Right lung (tissue), 10 donors: ENCODE measurements at places on chromosomes 2 and 18. TPM values are rescaled to one million over a fixed set of nuclear protein-coding genes. Genes with fewer than 3 reads are reported as not detected.

DNA sequence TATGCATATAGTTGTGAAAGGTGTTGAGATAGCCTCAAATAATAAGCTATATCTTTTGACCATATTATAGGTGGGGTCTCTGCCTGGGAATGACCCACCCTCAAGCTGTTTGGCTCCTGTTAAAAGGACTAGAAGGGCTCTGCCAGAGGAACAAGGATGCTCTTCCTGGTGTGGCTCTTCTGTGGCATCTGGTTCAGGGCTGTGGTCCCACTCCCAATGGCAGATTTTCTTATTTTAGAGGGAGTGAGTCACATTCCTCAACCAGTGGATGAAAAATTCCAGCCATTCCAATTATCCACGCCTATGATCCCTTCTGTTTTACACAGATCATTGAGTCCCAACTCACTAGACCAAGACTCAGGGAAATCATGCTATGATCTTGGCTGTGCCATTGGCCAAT, 119.9 kb downstream of the PARD3B start:
- DNase-seq: no peak

- no peak for DNase-seq
Measured at GRCh38 chr18:22174341-22175145, 5.2 kb downstream of the GATA6 start.

DNA sequence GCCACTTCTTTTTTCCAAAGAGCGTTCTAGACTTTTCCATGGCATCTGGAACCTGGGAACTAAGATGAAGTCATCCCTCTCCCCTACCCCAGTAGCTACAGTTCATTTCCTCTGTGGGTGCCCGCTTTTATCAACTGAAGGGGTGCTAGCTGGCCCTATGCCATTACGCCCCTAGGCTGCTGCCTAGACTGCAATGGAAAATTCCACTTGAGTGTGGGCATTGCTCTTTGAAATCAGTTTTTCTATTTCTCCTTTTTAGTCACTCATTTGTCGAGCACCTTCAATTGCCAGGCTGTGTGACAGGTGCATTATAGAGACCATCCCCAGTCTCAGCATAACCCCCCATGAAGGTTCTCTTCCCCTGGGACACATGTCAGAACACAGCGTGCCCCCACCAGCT, 7.3 kb downstream of the TEX51 start:
- no peak for DNase-seq

DNA sequence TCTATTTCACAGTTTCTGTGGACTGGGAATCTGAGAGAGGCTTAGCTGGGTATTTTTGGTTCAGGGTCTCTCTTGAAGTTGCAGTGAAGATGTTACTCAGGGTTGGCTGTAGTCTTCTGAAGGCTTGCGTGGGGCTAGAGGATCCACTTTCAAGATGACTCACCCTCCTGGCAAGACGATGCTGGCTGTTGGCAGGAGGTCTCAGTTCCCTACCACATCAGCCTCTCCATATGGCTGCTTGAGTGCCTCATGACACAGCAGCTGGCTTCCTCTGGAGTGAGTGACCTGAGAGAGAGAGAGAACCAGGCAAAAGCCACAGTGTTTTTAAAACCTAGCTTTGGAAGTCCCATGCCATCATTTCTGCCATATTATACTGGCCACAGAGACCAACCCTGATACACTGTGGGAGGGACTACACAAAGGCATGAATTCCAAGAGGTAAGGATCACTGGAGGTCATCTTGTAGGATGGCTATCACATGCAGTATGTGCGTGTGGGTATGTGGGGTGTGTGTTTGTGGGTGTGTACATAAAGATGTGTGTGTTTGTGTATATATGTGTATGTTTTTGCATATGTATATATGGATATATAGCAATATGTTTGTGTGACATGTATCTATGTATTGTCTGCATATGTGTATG, 25.1 kb downstream of the DNPEP start:
- DNase-seq: no peak

- no peak for DNase-seq
Measured at GRCh38 chr2:173157676-173158293, 82.1 kb downstream of the MAP3K20 start.

DNA sequence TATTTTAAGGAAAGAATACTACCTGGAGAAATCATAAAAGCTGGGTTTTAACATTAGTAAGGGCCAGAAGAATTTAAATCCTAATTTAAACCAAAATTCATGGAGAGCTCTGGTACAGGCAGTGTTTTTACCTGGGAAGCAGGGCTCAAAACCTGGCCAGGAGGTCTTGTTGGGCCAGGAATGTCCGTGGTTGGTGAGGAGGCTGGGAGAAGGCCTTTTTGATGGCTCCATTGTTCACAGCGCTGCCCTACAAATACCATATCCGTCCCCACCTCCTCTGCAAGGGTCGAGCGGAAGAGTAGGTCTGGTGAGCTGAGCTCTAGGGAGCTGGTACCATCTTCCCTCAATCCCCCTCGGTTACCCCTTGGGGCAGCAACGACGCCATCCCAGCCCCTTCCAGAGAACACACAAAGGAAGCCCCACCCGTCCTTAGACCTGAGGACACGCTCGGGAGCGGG, 10.9 kb upstream of the HOXD1 start:
- DNase-seq: no peak

DNA sequence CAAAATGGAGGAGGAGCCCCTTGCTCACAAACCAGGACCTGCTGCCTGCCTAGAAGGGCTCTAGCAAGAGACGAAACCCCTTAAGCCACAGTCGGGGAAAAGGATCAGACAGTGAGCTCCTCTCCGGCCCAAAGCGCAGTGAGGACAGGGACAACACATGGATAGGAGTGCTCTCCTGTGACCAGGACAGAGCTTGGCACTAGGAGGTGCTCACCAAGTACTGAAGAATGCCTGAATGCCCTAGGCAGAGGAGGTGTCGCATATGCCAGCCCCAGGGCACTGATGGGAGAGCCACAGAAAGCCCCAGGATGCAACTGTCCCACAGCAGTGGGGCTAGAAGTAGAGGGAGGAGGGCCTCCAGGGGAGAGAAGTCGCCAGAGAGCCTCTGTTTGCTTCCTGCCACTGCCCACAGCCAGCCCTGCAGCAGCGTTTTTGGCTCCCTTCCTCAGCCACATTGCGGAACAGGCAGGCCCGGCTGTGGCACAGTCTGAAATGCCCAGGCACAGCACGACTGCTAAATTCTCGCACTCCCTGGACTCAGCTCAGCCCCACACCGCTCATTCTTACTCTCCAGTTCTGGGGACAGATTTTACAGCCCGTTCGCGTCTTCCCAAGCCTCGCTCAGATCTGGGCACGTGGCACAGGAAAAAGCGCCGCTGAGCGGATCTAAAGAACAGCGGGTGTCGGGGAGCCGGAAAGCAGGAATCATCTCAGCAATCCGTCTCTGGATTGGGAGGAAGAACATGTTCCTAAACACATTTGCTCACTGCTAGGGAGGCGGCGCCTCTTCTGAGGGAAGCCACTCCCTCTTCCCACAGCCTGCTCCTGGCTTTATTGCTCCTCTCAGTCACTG, 98.7 kb upstream of the POU3F3 start:
- no peak for DNase-seq

- no peak for DNase-seq
Measured at GRCh38 chr18:39380866-39381265, 1815.3 kb upstream of the CELF4 start.

- DNase-seq: no peak
Measured at GRCh38 chr18:13712400-13713131, 13.8 kb downstream of the FAM210A start.

Gene IL1RL2
- 1.3 TPM for polyA plus RNA-seq

Gene SOX11
- polyA plus RNA-seq: 46.3 TPM

GRCh38 chr2:46535360-46535759, 56.0 kb downstream of the TMEM247 start:
- DNase-seq: no peak

DNA sequence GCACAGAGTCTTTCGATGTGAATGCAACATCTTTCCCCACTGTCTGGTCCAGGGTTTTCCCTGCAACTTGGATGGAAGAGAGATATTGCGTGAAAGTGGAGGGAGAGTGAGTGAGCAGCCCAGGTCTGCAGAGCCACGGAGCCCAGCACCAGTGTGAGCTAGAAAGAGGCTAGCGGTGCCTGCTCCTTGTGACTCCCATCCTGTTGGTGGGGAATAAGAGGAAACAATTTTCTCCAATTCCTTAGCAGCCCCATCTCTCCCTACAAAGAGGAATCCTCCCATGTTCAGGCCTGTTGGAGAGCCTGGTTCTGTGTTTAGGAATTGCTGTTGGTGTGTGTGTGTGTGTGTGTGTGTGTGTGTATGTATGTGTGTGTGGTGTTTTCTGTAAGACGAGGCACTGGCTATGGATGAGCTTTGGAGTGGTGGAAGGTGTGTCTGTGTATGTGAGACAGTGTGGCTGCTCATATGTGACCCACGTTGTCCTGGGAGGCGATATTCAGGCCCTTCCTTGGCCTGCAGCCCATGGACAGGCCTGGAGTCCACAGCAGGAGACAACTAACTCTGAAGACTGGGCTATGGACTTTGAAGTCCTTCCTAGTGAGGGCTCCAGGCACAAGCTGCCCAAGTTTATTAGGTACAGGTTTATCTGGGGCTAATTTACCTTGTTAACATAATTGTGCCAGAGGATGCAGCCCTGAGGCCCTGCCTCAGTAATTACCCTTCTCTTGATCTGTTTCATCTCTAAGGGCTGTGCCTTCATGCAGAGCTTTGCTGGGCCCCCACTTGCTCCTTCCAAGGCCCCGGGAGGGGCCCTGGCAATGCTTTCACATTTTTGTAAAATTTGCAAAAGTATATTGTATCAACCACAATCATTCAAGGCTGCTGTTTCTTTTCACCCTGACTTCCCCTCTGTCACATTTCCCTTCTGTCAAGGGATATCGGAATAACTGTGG, 88.6 kb upstream of the HAAO start:
- DNase-seq: no peak

Gene SEPTIN10
- 99.4 TPM for polyA plus RNA-seq

Gene TMEM37
- 28.8 TPM for polyA plus RNA-seq

Gene IKZF2
- 14.7 TPM for polyA plus RNA-seq

Gene TSPYL6
- 0.05 TPM for polyA plus RNA-seq

Gene C2orf72
- 0.54 TPM for polyA plus RNA-seq

DNA sequence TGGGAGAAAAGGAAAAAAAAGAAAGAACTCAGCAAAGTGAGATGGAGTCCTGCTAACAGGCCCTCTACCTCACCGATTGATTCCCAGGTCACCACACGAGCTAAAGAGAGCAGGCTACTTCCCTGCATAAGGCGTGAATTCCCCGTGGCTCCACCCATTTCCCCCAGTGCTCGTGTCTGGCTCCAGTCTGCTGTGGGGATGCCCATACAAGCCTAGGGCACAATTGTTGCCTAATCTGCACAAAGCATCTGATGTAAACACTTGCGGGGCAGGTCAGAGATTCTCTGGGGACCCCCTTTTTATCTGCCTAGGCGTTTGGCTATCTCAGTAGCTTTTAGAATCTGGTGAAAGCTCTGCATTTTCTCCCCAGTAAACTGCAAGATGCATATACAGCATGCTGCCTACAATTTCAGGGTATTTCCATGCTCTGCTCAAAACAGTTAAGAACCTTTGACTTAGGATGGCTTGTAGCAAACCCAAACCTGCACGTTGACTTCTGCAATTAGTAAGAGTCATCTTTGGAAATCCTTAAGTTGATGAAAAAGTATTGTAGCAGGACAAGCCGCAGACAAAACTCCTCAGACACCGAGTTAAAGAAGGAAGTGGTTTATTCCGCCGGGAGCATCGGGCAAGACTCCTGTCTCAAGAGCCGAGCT, 34.8 kb downstream of the MYO3B start:
- no peak for DNase-seq

- DNase-seq: no peak
Measured at GRCh38 chr18:1663879-1664705, 759.4 kb downstream of the ADCYAP1 start.

Gene ANKRD30BL
- 0.84 TPM for polyA plus RNA-seq

GRCh38 chr2:109144721-109145120, 15.7 kb downstream of the SH3RF3 start:
- DNase-seq: no peak

GRCh38 chr18:48236822-48237221, 172.4 kb downstream of the ZBTB7C start:
- no peak for DNase-seq

DNA sequence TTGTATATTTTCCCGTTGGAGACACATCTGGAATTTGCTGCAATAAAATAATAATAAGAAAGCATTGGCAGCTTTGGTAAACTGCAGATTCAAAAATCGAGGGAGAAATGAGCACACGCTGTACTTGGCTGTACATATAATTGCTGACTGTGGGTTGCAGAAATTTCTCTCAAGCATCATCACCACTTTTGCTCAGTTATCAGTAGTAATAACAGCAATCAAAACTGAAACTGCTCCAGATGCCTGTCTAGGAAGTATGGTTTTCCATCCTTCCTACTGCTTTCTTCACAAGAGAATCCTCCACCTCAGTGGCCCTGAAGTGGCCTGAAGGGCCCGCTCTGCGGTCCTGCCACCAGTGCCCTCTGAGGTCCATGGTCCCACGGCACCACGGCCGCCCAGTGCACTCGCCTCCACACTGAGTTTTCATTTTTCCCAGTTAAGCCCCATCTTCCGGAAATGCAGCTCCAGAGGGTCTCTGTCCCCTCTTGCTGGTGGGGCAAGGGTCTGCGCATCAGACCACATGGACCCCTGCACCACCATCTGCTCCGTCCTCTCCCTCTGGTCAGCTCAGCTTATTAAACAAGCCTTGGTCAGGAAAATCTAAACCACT, 3.9 kb downstream of the DUSP28 start:
- DNase-seq: no peak

GRCh38 chr2:225735844-225736243, 336.3 kb downstream of the NYAP2 start:
- peak; percentile 75 for DNase-seq

- no peak for DNase-seq
Measured at GRCh38 chr2:189530965-189531637, 49.5 kb downstream of the SLC40A1 start.

Gene MGAT5
- 20.7 TPM for polyA plus RNA-seq

DNA sequence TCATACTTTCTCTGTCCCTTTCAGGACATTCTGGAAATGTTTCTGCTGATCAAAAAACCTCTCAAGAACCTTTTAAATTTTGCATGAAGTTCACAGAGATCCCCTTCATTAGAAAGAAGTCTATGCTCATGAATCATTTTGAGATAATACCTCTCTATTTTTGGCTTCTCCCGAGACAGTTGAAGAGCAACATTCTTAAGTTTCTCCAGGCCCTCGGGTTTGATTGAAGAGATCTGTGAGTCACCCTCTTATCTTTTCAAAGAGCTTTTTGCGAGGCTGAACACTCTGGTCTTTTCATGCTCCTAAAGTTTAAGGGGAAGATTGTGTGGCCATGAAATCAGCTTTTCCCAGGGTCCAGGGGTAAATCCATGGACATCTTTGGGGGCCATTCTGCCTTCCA, 354.2 kb downstream of the FBXO15 start:
- DNase-seq: no peak

DNA sequence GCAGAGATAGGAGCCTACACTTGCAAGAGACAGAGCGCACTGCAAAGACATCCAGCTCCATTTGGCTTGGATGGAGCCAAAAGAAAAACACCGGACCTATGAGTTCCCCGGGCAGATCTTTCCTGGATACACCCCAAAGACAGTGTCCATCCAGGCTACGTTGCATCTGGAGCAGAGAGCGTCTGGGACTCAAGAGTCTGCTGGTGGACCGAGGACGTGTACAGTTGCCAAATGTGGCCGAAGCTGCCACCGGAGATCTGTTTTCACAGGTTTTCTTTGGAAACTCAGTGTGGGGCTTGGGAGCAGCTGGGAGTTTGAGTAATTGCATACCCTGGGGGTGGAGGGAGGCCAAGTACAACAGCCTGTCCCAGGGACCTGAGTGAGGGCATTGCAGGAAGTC, 192.3 kb upstream of the OSR1 start:
- no peak for DNase-seq

- no peak for DNase-seq
Measured at GRCh38 chr18:54805571-54806334, 22.5 kb upstream of the RAB27B start.

Gene SLC30A3
- polyA plus RNA-seq: 0.51 TPM
